ENCODE measurements at places on chromosomes 13 and 19. TPM values are rescaled to one million over a fixed set of nuclear protein-coding genes. Genes with fewer than 3 reads are reported as not detected.

The IRGC gene
- not detected for total RNA-seq

The GSX1 gene
- total RNA-seq, result not detected

The SELENOV gene
- total RNA-seq, result not detected

The VSTM1 gene
- total RNA-seq, result not detected

The SIGLECL1 gene
- total RNA-seq, result not detected

The LACC1 gene
- 21.5 TPM for total RNA-seq

The ZGLP1 gene
- 0.59 TPM for total RNA-seq

The EBPL gene
- total RNA-seq, result 26.1 TPM

The GARIN5A gene
- total RNA-seq, result 0.29 TPM

The KLK5 gene
- not detected for total RNA-seq

- peak; percentile 71 for DNase-seq
Measured at GRCh38 chr19:47012617-47013016, 7.0 kb upstream of the NPAS1 start.

DNA sequence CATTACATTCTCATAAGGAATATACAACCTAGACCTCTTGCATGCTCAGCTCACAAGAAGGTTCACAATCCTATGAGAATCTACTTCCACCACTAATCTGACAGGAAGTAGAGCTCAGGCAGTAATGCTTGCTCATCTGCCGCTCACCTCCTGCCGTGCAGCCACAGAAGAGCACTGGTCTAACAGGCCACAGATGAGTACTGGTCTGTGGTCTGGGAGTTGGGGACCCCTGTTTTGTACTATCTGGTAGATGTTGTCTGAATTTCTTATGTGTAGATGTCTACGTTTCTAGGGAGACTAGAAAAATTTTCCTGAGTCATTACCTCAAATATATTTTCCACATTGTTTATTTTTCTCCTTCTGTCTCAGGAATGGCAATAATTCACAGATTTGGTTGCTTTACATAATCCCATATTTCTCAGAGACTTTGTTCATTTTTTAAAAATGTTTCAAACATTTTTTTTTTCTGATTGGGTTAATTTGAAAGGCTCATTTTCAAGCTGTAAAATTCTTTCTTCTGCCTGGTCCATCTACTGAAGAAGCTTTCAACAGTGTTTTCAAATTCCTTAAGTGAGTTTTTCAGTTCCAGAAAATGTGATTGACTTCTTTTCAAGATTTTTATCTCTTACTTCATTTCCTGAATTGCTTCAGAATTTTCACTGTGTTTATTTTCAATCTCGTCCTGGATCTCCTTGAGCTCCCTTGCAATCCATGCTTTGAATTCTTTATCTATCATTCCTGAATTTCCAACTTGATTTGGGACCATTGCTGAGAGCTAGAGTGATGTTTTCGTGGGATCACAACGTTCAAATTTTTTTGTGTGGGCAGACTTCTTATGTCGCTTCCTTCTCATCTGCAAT, 1322.2 kb downstream of the PCDH9 start:
- no peak for DNase-seq

DNA sequence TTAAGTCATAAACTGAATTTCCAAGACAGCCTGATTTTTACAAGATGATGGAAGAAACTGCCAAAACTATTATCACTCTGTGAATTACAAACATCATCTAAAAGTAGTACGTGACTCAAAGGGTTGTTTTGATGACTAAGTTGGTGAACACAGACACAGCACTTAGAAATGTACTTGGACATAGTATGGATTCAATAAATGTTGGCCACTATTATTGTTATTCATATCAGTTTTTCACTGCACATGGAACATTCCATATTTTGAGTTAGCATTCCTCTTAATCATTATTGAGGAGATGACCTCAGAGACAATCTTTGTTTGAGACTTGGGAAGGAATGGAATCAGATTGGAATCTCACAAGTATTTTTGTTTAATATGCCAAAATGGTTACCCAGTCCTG, 172.9 kb downstream of the OXGR1 start:
- no peak for DNase-seq

- DNase-seq, result no peak
Measured at GRCh38 chr13:96415831-96416385, 326.0 kb downstream of the HS6ST3 start.

DNA sequence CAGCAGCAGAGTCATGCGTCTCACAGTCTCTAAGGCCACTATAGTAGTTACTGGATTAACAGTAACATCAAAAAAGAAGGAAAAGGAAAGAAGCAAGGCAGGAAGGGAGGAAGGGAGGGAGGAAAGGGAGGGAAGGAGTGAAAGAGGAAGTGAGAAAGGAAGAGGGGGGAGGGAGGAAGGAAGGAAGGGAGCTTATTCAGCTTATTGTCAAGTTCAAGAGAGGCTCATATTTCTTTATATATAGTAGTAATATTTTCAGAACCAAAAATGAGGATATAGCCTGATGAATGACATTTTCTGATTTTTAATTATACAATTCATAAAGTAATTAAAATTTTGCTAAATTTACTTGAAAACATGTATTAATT, 17.7 kb upstream of the RUBCNL start:
- DNase-seq, result peak; percentile 37

DNA sequence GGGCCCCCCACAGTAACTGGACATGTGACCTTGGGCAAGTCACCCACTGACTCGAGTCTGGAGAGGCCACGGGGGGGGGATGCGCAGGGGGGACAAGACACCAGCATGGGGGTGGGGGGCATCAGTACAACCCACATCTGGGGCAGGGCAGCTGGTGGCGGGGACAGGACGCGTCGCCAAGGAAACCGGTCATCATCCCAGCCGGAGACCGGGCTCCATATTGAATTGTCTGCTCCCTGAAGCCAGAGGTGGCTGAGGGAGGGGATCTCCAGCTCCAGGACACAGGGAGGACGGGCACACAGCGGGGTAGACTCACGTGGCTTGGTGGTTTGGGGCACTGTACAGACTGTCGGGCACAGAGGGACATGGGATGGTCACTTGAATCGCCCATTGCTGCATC, 11.4 kb downstream of the ONECUT3 start:
- DNase-seq, result no peak

DNA sequence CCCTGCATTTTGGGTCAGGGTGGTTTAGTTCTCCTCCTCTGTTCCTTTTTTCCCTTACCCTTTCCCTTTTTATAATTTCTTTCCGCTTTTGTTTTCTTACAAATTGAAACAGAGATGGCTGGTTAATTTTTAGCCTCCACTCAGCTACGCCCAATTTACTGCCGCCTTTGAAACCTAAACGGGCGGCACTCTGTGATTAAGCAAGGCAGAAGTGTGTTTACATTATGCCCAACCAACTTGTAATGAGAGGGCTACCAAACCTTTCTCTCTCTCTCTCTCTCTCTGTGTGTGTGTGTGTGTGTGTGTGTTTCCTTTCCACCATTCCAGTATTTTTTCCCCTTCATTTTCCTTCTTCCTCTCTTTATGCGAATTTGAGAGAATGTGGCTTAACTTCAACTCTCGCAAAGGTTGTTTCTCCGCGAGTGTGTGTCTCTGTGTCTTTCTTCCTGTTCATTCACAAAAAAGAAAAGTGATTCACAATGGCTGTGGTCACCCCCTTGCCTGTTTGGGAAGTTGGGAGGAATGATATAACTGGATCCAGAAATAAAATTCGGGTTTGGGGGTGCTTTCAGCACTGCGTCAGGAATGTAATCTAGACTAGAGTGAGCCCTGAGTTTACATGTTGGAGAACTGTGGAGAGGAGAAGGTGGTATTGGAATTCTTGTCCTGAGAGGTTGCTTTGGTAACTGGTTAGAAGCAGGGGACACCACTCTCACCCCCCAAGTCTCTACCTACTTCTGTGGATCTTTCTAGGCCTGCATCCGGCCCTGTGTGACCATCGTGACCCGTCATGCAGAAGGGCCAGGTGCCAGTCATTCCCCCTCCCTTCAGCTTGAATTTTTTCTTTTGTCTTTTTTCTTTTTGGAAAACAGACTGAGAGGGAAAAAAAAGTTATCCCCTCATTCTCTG, 31.4 kb downstream of the NFIX start:
- peak; percentile 87 for DNase-seq

DNA sequence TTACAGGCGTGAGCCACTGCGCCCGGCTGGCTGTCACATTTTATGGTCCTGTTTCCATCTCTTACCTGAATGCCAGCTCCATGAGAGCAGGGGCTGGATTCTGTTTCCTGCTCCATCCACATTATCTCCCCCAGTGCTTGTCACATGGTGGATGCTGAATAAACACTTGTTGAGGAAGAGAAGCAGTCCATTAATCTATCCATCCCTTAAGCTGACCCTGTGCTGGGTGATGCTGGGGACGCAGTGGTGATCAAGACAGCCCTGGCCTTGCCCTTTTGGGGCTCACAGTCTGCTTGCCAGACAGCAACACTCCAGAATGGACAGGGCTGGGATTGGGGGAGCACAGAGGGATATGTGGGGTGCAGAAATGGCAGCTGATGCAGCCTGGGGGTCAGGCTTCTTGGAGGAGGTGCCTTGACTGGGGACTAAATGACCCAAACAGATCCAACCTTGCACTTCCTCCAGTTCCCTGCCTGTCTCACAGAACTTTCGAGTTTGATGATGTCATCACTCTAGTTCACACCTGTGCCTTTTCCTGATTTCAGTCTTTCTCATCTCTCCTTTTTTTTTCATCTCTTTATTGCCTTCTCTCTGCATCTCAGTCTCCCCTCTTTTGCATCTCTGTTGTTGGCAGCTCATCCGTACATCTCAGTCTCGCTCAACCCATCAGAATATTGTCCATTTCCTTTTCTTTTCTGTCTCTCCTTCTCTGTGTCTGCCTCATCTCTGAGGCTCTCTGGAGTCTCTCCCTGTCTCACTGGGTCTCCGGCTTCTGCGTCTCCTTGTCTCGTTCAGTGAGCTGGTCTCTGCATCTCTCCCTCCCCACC, 4.6 kb downstream of the IRF2BP1 start:
- DNase-seq, result peak; percentile 44

DNA sequence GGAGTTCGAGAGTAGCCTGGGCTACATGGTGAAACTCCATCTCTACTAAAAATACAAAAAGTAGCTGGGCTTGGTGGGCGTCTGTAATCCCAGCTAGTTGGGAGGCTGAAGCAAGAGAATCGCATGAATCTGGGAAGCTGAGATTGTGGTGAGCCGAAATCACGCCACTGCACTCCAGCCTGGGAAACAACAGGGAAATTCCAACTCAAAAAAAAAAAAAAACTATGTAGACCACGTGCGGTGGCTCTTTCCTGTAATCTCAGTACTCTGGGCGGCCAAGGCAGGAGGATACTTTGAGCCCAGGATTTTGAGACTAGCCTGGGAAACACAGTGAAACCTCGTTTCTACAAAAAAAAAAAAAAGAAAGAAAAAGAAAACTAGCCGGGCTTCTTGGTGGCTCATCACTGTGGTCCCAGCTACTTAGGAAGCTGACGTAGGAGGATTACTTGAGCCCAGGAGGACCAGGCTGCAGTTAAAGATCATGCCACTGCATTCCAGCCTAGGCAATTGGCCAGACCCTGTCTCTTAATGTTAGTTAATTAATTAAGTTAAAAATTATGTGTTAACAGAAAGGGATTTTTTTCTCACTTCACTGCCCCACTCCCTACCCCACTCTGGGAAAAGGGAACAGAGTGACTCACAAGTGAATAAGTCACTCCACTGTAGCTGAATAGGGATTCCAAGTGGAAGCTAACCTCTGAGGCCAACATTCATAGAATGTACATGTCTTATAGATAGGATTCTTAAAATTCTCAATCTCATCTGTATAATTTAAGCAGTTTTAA, 2.2 kb downstream of the ZNF83 start:
- peak; percentile 73 for DNase-seq

- peak; percentile 93 for DNase-seq
Measured at GRCh38 chr19:42191855-42192254, 25.6 kb downstream of the DEDD2 start.

DNA sequence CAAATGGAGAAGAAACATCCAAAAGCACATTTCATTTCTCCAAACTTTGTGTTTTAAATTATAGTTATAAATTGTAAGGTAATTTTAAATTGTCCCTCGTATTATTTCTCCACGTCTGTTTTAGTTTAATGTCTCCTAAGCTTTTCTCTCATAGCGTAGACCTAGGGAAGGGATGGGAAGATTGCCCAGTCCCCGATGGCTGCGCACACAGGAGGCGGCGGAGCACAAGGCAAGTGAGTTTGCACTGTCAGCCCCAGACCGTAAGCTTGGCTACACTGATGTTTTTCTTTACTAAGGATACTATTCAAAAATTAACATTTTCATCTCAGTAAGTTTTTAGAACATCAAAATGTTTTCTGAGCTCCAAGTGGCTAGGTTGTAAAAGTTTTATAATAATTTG, 72.3 kb downstream of the GPR12 start:
- no peak for DNase-seq

- peak; percentile 66 for DNase-seq
Measured at GRCh38 chr19:11458236-11458900, 22.5 kb downstream of the ELAVL3 start.

DNA sequence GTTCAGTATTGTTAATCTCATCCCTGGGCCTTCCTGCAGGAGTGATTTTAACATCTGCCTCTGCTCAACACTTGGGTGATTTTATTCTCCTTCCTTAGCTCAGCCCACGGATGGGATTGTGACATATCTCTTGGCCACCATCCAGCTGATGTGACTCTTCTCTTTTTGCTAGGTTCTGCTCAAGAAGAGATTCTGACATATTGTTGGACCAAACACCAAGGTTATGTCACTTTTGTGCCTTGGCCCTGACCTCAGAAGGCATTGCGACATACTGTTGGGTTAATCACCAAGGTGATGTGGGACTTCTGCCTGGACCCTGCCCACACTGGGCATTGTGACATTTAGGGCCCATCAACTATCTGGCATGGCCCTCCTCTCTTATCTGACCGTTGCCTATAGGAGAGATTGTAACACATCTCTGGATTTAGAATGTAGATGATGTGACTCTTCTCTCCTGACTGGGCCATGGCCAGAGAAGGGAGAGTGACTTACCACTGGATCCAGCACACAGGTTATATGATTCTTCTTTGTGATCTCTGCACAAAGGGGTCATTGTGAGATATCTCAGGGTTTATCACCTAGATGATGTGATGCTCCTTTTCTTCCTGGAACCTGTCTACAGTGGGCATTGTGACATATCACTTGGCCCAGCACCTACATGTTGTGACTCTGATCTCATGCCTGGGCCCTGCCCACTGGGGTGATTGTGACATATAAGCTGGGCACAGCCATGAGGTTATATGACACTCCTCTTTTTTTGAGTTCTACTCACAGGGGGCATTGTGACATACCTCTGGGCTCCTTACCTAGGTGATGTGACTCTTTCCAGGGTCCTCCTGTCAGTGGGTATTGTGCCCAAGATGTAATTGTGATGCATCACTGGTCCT, 88.8 kb downstream of the ZNF429 start:
- no peak for DNase-seq

All from osteoblast (primary cell).